ENCODE measurements at places on chromosomes 1 and 21.

DNA sequence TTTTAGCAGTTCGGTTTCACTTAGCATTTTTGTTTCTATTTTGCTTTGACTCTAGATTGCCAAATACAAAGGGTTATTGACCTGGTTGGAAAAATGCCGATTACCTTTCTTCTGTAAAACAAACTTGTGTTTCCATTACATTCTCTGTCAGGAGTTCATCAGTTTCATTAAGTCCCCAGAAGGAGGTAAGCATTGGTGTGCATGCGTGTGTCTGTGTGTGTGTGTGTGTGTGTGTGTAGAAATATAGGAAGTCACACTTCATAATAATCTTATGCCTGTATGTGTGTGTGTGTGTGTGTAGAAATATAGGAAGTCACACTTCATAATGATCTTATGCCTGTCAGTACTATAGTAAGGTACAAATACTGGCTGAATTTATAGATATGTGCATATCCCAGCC, 10.0 kb downstream of the RGSL1 start:
- no peak for DNase-seq

GRCh38 chr1:159421821-159422220, 10.2 kb upstream of the OR10J4 start:
- DNase-seq = no peak

DNA sequence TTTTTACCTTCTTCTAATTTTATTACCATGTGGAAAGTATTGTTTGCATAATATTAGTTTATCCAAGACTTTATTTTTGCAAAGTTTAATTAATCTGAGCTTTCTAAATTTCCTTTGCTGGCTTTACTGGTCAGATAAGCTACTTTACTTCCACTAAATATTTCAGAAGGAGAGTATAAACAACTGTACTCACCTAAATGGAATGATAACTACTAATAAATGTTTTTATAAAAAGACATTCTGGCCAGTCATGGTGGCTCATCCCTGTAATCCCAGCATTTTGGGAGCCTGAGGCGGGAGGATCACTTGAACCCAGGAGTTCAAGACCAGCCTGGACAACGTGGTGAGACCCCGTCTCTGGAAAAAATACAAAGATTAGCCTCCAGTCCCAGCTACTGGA, 36.0 kb downstream of the ATP8B2 start:
- DNase-seq = no peak

GRCh38 chr1:177172866-177173265, 2.1 kb downstream of the BRINP2 start:
- no peak for DNase-seq

DNA sequence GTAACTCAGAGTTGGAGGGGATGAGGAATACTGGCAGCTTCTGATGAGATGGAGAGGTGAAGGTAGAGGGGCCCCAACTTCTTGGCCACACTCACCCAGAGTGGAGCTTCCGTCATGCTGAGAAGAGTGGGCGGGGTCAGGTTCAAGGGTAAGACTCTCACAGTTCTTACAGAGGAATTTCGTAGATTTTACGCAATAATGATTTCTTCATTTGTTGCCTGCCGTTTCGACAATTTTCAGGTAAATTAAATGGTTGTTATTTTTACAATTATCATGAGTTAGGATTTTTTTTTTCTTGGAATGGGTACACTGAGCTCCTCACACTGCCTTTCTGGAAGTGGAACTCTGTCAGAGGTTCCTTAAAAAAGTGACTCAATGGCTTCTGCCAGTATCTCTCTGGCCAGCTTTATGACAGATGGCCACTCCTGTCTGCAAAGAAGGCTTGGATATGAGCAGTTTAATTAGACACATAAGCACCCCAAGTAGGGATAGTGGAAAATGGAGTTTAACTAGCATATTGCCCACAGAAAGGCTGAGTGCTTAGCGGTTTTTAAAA, 13.8 kb upstream of the NLRP3 start:
- no peak for DNase-seq

DNA sequence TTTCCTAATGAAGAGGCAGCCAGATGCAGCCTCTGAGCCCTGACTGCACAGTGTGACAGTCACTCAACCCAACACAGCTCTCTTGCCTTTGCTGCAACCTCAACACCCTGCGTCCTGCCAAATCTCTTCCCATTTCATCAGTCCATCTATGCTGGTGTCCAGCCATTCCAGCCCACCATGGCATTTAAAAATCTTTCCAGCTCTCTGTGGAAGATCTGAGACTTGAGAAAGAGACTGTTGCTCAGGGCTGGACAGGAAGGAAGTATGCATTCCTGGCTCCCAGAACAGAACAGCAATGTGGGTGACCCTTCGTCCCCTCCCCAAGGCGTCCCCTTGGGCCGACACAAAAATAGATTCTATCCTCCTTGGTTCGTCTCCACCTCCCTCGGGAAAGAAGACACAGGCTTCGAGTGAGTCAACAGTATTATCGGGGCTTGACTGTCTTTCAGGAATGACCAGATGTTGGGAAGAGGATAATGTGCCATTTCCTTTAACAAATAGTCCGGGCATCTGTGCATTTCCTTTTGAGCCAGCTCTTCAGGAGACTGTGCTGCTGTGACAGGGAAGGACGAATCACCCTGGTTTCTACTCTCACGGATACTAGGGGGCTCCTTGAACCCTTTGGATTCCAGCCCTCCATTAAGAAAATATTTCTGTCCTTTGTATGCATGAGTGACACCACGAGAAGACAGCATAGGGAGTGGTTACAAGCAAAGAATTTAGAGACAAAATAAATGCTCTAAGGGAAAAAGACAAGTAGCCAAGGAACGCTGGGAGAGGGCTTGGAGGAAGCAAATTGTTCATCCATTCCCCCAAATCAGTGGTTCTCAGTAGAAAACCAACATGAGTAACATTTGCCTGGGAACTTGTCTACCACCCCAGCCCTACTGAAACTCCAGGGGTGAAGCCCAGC, 111.4 kb upstream of the CDC42BPA start:
- DNase-seq = peak; percentile 90

GRCh38 chr1:36300526-36300925, 5.6 kb upstream of the SH3D21 start:
- DNase-seq = peak; percentile 26

- peak; percentile 84 for DNase-seq
These were observed 28.1 kb downstream of the SHISA4 start for GRCh38 chr1:201916649-201917249.
